Prostate gland (tissue), 2 donors: ENCODE measurements at places on chromosomes 3 and 15. TPM values are rescaled to one million over a fixed set of nuclear protein-coding genes. Genes with fewer than 3 reads are reported as not detected.

The ACTRT3 gene
- total RNA-seq = 0.46 TPM

GRCh38 chr15:72939514-72940228 lies 112.6 kb upstream of the NEO1 start:
- no peaks in the 10 kb centered on the region for H3K27me3 ChIP-seq
- no peak overlapping the region for H3K4me3 ChIP-seq
- DNase-seq = no peak
- H3K4me1 ChIP-seq = no peaks in the 10 kb centered on the region

DNA sequence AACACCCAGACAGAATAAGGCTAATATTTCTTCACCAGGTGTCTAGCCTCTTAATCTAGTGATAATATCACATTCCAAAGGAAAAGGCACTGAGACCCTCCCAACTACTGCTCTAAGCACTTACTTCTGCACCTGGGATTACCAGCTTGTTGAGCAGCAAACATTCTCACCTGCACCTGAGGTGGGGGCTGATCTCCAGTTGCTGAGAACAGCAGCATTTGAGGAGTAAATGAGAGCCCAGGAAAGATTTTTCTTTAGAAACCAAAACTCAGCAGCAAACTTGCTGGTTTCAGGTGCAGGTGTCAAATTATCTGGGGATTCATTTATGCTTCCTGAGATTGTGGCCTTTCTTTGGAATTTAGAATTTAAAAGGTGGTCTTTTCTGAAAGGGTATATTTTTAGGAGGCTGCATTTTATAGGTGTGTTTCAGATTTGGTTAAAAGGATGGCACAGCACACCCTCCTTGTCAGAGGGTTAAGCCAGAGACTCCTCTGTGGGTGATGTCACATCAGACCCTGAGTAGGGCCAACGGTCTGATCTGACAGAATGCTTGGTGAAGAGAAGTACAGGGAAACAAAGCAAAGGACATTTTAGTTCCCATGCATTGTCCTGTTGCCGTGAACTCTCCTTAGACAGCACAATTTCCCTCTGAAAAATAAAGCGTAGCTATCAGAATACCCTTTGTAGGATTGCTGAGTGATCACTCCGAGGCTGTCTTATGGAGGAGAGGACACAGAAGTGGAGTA lies 411.0 kb upstream of the ATP11B start:
- H3K27me3 ChIP-seq = no peaks in the 10 kb centered on the region
- H3K4me1 ChIP-seq = no peaks in the 10 kb centered on the region
- no peak overlapping the region for H3K27ac ChIP-seq
- no peak overlapping the region for H3K4me3 ChIP-seq
- DNase-seq = no peak

DNA sequence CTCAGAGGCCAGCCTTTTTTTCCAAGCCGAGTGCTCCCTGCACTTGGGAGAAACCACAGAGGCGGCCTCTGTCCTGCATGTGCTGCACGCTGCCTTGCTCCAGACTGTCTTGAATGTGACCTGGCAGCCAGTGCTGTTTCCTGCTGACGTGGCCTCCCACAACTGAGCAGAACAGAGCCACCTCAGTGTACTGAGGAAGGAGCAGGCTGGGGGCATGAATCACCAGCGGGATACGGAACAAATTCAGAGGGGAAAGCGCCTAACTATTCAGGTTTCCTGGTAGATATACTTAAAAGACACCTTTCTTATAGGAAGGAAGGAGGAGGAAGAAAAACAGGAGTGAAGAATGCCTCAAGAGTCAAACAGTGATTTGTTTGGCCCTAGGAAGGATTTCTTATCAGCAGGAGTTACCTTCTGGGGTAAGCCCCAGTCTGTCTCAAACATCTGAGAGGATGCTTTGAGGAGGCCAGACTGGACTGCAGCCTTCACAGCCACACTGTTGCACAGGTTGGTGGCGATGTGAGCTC lies 114.0 kb downstream of the FNDC3B start:
- no peaks in the 10 kb centered on the region for H3K27me3 ChIP-seq
- H3K27ac ChIP-seq = peak overlapping the region; percentile 81
- H3K4me1 ChIP-seq = peaks cover 15% of the 10 kb centered on the region
- no peaks in the 10 kb centered on the region for H3K36me3 ChIP-seq
- no peak overlapping the region for H3K4me3 ChIP-seq

DNA sequence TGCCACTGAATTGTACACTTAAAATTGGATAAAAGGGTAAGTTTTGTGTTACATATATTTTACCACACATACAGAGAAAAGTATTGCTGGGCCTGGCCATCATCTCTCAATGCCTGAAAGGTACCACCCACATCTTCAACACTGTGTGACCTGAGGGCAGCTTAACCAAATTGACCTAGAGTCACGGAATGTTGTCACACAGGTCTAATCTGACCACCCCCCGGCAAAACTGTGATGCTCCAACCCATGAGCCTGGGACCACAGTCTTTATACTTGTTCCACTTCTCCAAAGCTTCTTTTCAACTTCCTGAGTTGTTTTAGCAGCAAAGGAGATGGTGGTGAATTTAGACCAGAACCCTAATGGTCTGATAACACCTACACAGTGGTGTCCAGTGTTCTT lies 210.3 kb upstream of the TPM1 start:
- no peaks in the 10 kb centered on the region for H3K4me1 ChIP-seq
- no peaks in the 10 kb centered on the region for H3K27me3 ChIP-seq
- no peak overlapping the region for H3K4me3 ChIP-seq
- no peak for DNase-seq
- H3K36me3 ChIP-seq = no peaks in the 10 kb centered on the region

The NPAP1 gene
- total RNA-seq = not detected

DNA sequence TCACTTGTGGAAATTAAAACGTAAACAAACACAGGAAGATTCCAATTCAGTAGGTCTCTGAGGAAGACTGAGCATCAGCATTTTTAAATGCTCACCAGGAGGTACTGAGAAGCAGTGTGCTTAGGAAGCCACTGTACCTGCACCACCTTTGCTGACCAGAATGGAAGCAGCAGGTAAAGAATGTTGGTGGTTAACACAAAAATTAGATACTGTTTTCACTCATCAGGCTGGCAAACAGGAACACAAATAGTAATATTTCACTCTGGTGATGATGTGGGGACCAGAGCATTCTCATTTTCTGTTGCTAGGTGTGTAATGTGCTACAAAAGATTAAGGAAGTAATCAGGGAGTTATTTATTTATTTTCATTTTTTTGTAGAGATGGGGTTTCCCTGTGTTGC lies 29.9 kb upstream of the GHSR start:
- H3K36me3 ChIP-seq = no peaks in the 10 kb centered on the region
- H3K4me1 ChIP-seq = no peaks in the 10 kb centered on the region
- H3K27me3 ChIP-seq = no peaks in the 10 kb centered on the region
- no peak overlapping the region for H3K27ac ChIP-seq
- H3K4me3 ChIP-seq = no peak overlapping the region
- DNase-seq = no peak

The HESX1 gene
- 0.23 TPM for total RNA-seq

GRCh38 chr3:130897316-130897715 lies 3.4 kb downstream of the ATP2C1 start:
- H3K4me1 ChIP-seq = no peaks in the 10 kb centered on the region
- H3K4me3 ChIP-seq = no peak overlapping the region
- no peak for DNase-seq

DNA sequence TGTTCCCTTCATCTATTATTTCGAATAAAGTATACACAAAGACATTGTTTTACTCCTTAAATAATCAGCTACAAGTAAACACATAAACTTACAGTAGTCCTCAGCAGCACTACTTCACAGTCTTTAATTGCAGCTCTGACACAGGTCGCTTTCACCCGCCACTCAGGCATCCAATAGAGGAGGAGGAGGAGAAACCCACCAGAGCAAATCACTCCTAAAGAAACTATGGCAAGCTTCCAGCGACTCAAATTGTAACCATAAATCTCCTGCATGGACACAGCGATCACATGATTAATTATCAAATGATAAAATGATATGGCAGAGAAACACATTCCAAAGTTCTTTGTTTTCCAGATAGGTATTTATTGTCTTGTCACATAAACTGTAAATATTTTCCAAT lies 26.2 kb downstream of the ATP13A3 start:
- no peaks in the 10 kb centered on the region for H3K27me3 ChIP-seq
- H3K4me1 ChIP-seq = no peaks in the 10 kb centered on the region
- H3K27ac ChIP-seq = no peak overlapping the region
- no peak overlapping the region for H3K4me3 ChIP-seq

The SLC28A2 gene
- total RNA-seq = 0.51 TPM

The PLCH1 gene
- 12.2 TPM for total RNA-seq

The ATP8B4 gene
- total RNA-seq = 8.3 TPM

GRCh38 chr3:197354568-197355001 lies 56.2 kb upstream of the DLG1 start:
- peak; percentile 21 for DNase-seq
- H3K4me1 ChIP-seq = no peaks in the 10 kb centered on the region
- no peaks in the 10 kb centered on the region for H3K36me3 ChIP-seq
